Stimulated activated naive CD4-positive, alpha-beta T cell treated with Interleukin-2 at 50 U/mL for 16 hours (primary cell): ENCODE measurements at places on chromosomes 6 and 20.
A peak's percentile ranks its signal among the peaks of the same experiment; 100 is the strongest.

DNA sequence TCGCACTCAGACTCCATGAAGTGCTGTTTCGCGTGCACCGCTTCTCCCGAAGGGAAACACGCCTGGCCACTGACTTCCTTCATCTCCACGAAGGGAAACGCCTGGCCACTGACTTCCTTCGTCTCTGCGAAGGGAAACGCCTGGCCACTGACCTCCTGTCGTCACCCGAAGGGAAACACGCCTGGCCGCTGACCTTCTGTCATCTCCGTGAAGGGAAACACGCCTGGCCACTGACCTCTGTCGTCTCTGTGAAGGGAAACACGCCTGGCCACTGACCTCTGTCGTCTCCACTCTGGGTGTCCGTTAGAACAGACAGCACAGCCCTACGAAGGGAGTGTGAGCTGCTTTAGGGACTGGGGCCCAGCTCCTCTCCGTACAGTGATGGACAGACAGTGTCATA is 17.1 kb upstream of the ADRM1 start:
- no peak for DNase-seq

GRCh38 chr6:3324262-3324942 is 65.7 kb downstream of the PSMG4 start:
- peak; percentile 8 for DNase-seq

DNA sequence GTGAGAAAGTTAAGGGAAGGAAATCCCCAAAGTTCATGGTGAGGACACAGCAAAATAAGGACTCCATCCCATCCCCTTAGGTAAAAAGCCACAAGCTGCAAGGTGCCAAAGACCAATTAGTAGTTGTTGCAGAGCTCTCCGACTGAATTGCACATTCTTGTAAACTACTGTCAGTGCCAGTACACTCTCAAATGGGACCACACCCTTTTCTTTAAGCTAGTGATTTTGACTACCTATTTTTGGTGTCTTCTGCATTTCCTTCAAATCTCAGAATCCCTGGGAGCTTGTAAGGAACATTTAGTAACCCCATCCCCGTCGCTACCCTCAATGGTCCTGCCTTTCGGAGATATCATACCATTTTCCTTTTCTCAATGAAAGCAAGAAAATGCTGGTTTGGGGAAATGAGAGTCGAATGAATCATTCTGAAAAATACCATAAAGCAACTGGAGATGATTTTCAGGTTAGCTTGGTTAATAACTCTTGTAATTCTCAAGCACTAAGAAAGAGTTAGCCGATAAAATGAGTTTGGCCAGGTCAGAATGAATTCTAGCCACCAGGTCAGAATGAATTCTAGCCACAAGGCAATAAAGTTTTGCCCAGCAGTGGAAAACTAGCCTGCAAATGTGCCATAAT is 5.2 kb upstream of the HMGN3 start:
- DNase-seq = no peak

GRCh38 chr6:51569594-51569993 is 517.8 kb downstream of the PKHD1 start:
- no peak for DNase-seq

GRCh38 chr6:4224067-4224978 is 88.9 kb upstream of the ECI2 start:
- DNase-seq = no peak

DNA sequence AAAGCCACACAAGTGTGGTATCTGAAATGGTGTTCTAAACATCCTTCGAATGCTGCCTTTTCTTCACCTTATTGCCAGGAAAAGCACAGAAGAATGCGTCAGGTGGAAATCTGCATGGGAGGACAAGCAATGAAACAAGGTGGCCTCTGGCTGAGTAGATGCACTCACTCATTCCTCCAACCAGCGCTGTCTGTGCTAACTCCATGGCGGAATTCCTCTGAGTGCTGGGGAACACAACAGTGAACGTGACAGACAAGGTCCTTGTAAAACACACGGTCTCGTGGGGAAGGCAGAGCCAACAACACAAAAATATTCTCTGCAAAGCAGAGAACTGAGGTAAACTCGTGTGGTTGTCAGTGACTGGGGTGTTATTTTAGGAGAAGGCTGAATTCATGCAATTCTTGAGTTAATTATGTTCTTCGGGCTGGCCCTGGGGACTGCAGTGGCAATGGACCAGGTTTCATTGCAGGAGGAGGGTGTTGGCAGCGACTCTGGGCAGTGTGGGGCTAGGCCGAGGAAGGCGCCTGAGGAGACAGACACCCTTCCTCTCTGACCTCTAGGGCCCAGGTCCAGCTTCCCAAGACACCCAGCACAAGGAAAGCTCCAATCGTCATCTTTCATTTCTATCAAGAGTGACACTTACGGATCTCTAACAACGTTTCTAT is 339.7 kb downstream of the PRKN start:
- no peak for DNase-seq

GRCh38 chr20:10906834-10907233 is 233.0 kb upstream of the JAG1 start:
- no peak for DNase-seq

DNA sequence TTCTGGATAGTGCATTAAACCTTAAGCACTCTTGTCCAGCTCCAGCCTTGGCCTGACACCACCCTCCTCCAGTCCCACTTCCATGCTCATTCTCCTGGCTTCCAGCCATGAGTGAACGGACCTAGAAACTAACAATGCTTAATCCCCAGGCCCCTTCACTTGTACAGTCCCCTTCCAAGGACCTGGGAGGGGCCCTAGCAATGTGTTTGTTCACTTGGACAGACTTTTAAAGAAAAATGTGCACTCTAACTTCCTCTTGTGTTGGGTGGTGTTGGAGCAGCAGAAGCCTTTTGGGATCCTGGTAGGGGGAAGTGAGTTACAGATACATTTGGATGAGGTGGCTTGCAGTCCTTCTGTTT is 48.9 kb upstream of the CCN6 start:
- DNase-seq = no peak

DNA sequence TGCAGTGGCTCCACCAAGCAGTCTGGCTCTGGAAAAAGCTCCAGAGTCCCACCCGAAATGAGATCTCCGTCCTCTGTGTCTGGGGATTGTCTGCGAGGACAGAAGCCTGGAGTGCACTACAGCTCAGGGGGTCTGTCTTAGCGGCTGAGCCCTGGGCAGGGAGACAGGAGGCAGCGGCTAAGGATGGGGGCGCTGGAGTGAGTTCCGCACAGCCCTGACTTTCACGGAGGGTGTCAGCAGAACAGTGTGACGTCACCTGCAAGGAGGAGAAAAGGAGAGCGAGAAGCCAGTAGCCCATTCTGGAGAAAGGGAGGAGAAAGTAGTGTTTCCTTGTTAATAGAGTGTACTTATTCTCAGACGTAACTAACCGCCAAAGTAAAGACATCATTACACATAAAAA is 97.6 kb downstream of the FAM50B start:
- DNase-seq = no peak

- DNase-seq = no peak
Observed at GRCh38 chr6:107129370-107129925, 14.1 kb upstream of the BEND3 start.

GRCh38 chr6:134689641-134690040 is 260.3 kb downstream of the ALDH8A1 start:
- no peak for DNase-seq

DNA sequence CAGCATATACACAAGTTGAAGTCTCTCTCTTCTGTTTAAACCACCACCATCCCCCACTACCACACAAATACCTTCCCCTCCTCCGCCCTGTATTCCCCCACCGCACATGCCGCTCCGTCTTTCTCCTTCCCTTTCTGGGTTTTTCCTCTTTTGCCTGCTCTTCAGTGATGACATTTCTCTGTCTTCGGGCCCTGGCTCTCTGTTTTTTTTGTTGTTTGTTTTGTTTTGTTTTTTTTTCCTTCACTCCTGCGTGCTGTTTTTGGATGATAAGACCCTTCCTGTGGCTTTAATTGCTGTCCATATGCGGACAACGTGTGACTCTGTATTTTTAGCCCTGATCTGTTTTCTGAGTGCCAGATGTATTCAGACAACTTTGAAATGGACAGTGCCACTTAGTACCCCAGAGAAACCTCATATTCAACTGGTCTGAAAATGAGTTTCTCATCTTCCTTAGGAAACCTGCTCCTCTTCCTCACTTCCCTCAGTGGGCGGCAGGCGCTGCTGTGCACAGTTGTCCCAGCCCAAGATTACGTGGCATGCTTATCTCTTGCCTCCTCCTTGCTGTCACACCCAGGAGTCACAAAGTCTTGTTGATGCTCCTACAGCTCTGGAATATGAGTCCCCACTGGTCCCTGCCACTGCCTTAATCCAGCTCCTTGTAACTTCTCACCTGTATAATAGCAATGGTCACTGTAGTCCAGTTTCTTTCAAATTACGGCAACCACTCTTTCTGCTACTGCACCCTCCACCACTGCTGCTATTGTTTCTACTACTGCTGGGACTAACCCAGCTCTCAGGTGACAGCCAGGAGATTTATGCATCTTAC is 8.2 kb downstream of the PPP1R14C start:
- DNase-seq = no peak

DNA sequence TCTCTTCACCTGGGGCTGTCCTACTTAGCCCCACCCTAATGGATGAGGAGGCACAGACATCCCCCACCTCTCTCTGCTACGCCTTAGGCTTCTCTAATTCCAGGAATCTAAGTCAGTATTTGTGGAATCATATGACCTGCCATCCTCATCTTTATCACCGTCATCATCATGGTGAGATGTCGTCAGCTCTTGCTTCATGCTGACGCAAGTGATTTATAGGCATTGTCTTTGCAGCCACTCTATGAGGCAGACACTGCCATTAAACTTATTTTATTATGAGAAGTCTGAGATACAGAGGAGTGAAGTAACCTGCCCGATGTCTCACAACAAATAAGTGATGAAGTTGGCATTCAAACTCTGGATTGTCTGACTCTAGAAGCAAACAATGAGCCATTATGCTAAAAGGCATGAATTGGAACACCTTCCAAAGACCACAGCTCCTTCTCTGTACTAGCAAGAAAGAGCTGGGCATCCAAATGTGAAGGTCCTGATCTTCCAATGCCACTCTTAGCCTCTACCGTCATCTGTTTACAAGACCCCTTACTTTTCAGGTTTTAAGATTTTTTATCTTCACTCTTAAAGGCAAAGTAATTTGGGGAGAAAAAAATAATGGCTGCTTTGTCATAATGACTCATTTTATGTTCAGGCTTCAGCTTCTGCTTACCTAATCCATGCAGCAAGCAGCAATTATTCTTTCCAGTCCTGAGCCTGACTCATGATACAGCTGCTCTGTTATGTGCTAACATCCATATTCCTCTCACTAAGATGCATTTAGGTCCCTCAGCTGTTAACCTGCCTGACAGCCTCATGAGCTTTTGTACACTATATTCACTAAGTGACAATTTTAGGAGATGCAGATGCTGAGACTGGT is 113.7 kb upstream of the BCLAF1 start:
- DNase-seq = no peak

DNA sequence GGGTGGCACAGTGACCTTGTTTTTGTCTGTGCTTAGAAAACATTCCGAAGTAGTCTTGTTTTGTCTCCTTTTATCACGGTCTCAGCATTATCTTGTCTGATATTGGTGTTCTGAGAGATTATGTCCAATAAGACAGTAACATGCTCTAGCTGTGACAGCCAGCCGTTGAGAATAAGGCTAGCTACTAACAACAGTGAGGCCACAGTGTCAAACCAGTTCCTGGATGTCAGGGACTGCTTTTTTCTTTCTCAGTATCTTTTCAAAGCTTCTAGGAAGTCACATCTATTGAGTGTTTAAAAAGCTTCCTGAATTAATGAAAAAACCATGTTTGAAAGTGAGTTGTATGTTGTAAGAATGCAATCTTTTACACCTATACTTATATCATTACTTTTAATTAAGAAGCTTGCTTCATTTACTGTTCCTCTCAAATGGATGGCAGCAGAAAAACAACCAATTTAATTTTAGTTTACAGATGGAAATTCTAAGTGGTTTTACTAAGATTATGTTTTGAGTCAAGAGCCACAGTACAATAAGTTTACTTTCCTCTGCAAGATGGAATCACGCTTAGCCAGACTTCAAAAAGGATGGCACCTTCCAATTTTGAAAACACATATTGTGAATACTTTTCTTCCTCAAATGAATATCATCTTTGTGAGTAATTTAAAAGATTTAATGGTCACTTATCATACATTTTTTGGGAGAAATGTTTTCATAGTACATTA is 53.1 kb downstream of the MAP3K7 start:
- DNase-seq = no peak

DNA sequence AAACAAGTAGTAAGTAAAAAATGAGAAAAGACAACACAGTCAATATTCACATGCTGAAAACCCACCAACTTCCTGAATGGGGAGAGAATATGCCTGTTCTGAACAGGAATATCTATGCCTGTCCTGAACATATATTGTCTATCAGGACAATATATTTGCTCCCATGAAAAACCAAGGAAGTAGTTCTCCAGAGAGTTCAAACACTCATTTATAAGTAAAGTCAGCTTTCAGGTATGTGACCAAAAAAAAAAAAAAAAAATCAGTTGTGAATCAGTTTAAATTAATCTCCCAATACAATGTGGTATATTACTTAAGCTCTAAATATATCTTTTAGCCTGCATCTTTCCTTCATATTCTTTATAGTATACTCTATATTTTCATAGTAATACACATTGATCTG is 119.5 kb downstream of the MYB start:
- no peak for DNase-seq

GRCh38 chr6:39520916-39521315 is 198.4 kb upstream of the KCNK16 start:
- DNase-seq = no peak

- no peak for DNase-seq
Observed at GRCh38 chr20:1180949-1181348, 3.8 kb downstream of the TMEM74B start.

GRCh38 chr20:15378151-15378550 is 1040.7 kb upstream of the FLRT3 start:
- DNase-seq = no peak

DNA sequence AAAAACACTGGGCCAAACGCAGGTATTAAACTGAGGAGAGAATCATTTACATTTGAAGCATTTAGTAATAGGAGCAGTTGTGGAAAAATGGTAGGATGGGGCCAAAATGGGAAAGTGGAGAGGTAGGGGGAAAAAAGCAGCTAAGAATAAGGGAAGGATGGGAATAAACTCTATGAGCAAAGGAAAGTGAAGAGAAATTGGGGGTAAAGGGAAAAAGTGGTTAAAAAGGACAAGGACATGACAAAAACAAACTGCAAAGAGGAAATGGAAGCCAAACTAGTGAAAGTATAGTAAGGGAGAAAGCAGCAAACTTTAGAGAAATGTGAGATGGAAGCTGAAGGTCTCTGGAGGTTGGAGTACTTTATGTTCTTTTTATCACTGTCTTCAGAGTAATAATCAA is 6.2 kb upstream of the ZSCAN16 start:
- no peak for DNase-seq
